ENCODE measurements at places on chromosomes 13 and 19. TPM values are rescaled to one million over a fixed set of nuclear protein-coding genes. Genes with fewer than 3 reads are reported as not detected.

The RXFP2 gene
- not detected for total RNA-seq

The ZNF541 gene
- under 0.01 TPM for total RNA-seq

The URAD gene
- total RNA-seq, result not detected

The ZNF616 gene
- total RNA-seq, result 12.6 TPM

The TNNT1 gene
- total RNA-seq, result 27.6 TPM

The OR10H1 gene
- not detected for total RNA-seq

The ZNF527 gene
- 6.6 TPM for total RNA-seq

The ADAT3 gene
- total RNA-seq, result 1.4 TPM

The OR7A10 gene
- total RNA-seq, result not detected

The CCDC8 gene
- 16.1 TPM for total RNA-seq

The ZSCAN4 gene
- 0.50 TPM for total RNA-seq

The ZNF497 gene
- total RNA-seq, result 2.7 TPM

The MRPS31 gene
- total RNA-seq, result 20.1 TPM

The RSPH6A gene
- total RNA-seq, result 0.07 TPM

The CPAMD8 gene
- 0.34 TPM for total RNA-seq

The TMEM86B gene
- 0.68 TPM for total RNA-seq

The ZNF8 gene
- 8.0 TPM for total RNA-seq

The TYROBP gene
- total RNA-seq, result not detected

The RUBCNL gene
- 0.07 TPM for total RNA-seq

The KLK10 gene
- total RNA-seq, result 66.0 TPM

The CYP4F12 gene
- 2.3 TPM for total RNA-seq

The ZNF583 gene
- 6.8 TPM for total RNA-seq

The ETV2 gene
- total RNA-seq, result not detected

The PPP1R12C gene
- total RNA-seq, result 28.3 TPM

The PSG6 gene
- not detected for total RNA-seq

The SIAH3 gene
- total RNA-seq, result not detected

The ATP4A gene
- total RNA-seq, result not detected

The ARRDC2 gene
- total RNA-seq, result 8.4 TPM

The WDR88 gene
- not detected for total RNA-seq

The LGALS7B gene
- total RNA-seq, result 754 TPM

The ZNF773 gene
- 29.0 TPM for total RNA-seq

The SIGLEC9 gene
- total RNA-seq, result not detected

The SYT5 gene
- not detected for total RNA-seq

The RFX1 gene
- 1.7 TPM for total RNA-seq

The FFAR2 gene
- total RNA-seq, result not detected

The HSH2D gene
- total RNA-seq, result 0.43 TPM

The GSX1 gene
- total RNA-seq, result not detected

The MARCHF2 gene
- 43.4 TPM for total RNA-seq

The ZNF723 gene
- not detected for total RNA-seq

The DENND1C gene
- 0.07 TPM for total RNA-seq

The USHBP1 gene
- total RNA-seq, result not detected

The RELB gene
- total RNA-seq, result 5.8 TPM

The OSCAR gene
- total RNA-seq, result 1.0 TPM

The FGF9 gene
- under 0.01 TPM for total RNA-seq

Measured in nasal cavity respiratory epithelium epithelial cell of viscerocranial mucosa (primary cell).